ENCODE measurements at places on chromosomes 5 and 9. TPM values are rescaled to one million over a fixed set of nuclear protein-coding genes. Genes with fewer than 3 reads are reported as not detected.

Gene STOML2
- polyA plus RNA-seq: 92.4 TPM

Gene SPATA31D4
- not detected for polyA plus RNA-seq

Gene ENHO
- polyA plus RNA-seq: 0.47 TPM

Gene OGN
- not detected for polyA plus RNA-seq

Gene TSLP
- not detected for polyA plus RNA-seq

Gene ADAMTSL2
- 0.07 TPM for polyA plus RNA-seq

Gene NUP155
- polyA plus RNA-seq: 27.3 TPM

Gene MEIKIN
- polyA plus RNA-seq: not detected

Gene AGXT2
- not detected for polyA plus RNA-seq

Gene AMBP
- not detected for polyA plus RNA-seq

Gene PCDHB15
- polyA plus RNA-seq: not detected

Gene CBY3
- 0.36 TPM for polyA plus RNA-seq

Gene RMI1
- 6.3 TPM for polyA plus RNA-seq

Gene ZNF462
- polyA plus RNA-seq: 1.8 TPM

Gene TMEM215
- polyA plus RNA-seq: not detected

Gene TMC1
- polyA plus RNA-seq: not detected

Gene CCNJL
- polyA plus RNA-seq: not detected

Gene SPINK9
- not detected for polyA plus RNA-seq

Gene SPATA24
- 4.2 TPM for polyA plus RNA-seq

Measured in CD4-positive, alpha-beta memory T cell (primary cell).